ENCODE measurements at places on chromosomes 3 and 15.

DNA sequence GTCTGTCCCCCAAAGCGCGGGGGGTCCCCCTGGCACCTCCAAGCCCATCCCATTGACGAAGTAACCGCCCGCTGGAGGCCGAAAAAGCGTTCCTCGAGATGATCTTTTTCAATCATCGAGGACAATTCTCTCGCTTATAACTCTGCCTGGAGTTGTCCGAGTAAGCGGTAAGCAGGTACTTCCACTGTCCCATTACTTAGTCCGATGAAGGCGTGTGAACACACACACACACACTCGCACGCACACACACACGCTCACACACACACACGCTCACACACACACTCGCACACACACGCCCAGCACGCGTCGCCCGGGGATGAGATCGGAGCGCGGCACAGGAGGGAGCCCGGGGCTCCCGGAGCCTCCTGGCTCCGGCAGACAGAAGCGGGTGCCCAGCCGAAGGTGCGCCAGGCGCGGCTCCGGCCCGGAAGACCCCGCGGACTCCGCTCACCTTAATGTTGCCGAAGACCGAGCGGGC lies 430 bp downstream of the SLCO2A1 start:
- no peak for DNase-seq

DNA sequence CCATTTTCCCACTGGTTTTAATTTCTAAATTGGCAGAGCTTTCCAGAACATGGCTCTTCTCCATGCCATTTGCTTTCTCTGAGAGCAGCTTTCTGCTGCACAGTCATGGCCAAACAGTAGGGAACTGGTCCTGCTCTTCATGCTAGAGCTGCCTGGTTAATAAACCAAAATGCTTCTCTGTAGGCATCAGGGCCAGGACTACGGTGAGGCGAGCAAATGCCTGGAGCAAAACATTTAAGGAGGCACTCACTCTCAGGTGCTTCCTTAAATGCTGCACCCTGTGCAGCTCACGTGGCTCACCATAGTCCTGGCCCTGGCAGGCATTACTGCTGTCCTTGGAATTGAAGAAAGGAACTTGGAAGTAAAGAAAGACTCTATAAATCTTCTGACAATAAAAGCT lies 48.5 kb upstream of the PPP2R3A start:
- no peak for DNase-seq

- DNase-seq: no peak
These were observed 67.3 kb downstream of the MEGF11 start for GRCh38 chr15:66186049-66186825.

- no peak for DNase-seq
These were observed 209.8 kb downstream of the PDCD6IP start for GRCh38 chr3:34008191-34008590.

DNA sequence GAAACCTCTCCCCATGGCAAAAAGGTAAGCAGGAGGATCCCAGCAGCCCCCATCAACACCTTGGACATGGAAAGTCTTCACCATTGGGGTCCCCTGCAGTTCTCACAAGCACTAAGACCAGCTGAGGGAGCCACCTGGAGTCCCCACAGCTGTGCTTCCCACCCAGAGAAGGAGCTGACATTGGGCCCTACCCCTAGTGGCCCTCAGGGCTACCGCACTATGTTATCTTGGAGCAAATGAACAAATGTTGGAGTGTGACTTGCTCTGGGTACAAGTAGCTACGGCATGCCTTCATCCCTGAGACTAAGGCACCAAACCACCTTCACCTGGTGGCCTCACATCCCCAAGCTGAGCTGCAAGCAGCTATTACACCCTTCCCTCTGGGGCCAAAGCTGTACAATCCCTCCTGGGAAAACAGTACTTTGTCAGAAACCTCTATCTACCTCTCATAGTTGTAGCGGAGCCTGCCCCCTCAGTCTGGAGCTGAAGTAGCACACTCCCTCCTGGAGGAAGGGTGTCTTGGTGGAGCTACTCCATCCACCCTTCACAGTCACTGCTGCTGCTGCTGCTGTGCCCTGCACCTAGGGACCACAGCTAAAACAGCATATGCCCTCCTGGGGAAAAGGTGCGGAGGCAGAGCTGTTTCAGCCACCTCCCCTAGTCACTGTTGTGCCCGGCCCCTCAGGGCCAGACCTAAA lies 42.7 kb downstream of the SERP1 start:
- DNase-seq: no peak
